Psoas muscle (tissue), 8 donors: ENCODE measurements at places on chromosomes 7 and 10. TPM values are rescaled to one million over a fixed set of nuclear protein-coding genes. Genes with fewer than 3 reads are reported as not detected.
A peak's percentile ranks its signal among the peaks of the same experiment; 100 is the strongest.

FBXW4 gene
- polyA plus RNA-seq = 39.3 TPM

DNA sequence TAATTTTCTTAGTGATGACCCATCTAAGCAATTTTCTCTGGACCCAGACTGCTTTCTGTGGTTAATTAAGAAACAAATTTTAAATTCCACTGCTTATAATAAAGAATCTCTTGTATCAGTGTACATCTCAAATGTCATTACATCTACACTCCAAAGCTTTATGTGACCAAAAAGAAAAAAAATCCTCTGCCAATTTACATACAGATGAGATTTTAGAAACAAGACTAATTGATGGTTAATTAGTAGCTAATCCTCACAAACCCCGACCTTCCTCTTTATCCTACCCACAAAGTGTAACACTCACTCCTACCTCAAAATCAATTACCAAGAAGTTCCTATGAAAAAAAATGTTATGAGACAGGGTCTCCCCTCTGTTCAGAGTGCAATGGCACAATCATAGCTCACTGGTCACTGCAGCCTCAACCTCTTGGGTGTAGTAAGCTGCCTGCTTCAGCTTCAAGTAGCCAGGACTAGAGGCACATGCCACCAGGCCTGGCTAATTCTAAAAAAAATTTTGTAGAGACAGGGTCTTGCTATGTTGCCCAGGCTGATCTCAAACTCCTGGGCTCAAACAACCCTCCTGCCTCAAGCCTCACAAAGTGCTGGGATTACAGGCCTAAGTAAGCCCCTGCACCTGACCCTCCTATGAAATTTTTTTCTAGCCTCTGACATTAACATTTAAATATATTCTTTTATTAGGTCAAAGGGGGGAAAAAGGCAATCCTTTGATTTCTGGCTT, 14.8 kb downstream of the KIF5B start:
- peaks cover 18% of the 10 kb centered on the region for H3K4me1 ChIP-seq
- peaks cover 58% of the 10 kb centered on the region for H3K36me3 ChIP-seq
- no peak overlapping the region for H3K27ac ChIP-seq
- no peak for DNase-seq

ADCYAP1R1 gene
- polyA plus RNA-seq = 0.69 TPM

DNA sequence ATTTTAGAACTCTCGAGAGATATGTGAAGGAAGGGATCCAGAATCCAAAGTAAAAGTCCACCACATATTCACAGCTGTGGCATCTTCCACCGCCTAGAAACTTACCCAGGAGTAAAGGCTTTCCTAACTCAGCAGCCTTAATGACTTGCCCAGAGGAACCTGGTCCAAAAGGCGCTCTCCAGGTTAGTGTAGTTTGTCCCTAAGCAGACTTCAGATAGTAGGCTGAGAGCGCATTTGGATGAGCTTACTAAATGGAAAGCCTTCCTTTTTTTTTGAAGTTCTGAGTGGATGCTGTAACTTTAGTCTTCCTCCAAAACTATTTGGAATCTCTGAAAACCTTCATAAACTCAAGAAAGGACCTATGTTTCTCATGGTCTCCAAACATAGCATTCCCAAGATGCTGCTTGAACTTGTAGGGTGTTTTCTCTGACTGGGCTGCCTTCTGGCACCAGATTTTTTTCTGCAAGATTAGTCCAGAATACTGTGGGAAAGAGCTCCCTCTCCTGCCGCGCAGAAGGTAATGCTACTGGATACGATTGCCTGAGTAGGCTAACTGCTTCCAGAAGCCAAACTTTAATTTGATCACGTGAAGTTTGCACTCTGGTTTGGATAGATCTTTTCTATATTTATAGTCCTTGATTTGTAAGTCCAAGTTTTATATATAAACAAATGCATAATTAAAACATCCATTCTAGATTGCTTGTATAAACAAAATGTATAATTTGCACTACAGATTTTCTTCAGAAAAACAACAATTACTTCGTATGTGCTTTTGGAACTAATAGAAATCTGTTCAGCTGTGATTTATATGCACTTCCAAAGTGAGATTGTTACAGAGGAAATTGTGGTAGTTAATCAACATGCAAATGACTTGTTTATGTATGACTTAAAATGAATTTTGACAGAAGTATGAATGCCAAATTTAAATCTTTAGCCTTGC, 19.6 kb upstream of the GPR37 start:
- H3K4me3 ChIP-seq = no peak overlapping the region
- no peaks in the 10 kb centered on the region for H3K4me1 ChIP-seq
- no peaks in the 10 kb centered on the region for H3K36me3 ChIP-seq
- DNase-seq = peak; percentile 53
- no peak overlapping the region for H3K27ac ChIP-seq

- H3K36me3 ChIP-seq = no peaks in the 10 kb centered on the region
- H3K27me3 ChIP-seq = no peaks in the 10 kb centered on the region
- no peak overlapping the region for H3K27ac ChIP-seq
- no peak overlapping the region for H3K4me3 ChIP-seq
- no peak for DNase-seq
Observed at GRCh38 chr7:80775482-80775881, 137.0 kb downstream of the CD36 start.

GRCh38 chr7:26091933-26092332, 60.1 kb upstream of the NFE2L3 start:
- no peaks in the 10 kb centered on the region for H3K36me3 ChIP-seq
- no peaks in the 10 kb centered on the region for H3K27me3 ChIP-seq
- H3K4me1 ChIP-seq = no peaks in the 10 kb centered on the region
- no peak overlapping the region for H3K27ac ChIP-seq
- no peak for DNase-seq

HOXA11 gene
- 0.90 TPM for polyA plus RNA-seq

- DNase-seq = no peak
- no peaks in the 10 kb centered on the region for H3K4me1 ChIP-seq
- H3K36me3 ChIP-seq = no peaks in the 10 kb centered on the region
- no peaks in the 10 kb centered on the region for H3K27me3 ChIP-seq
- H3K4me3 ChIP-seq = no peak overlapping the region
- H3K27ac ChIP-seq = no peak overlapping the region
Observed at GRCh38 chr10:99203310-99203709, 32.3 kb downstream of the HPSE2 start.

DNA sequence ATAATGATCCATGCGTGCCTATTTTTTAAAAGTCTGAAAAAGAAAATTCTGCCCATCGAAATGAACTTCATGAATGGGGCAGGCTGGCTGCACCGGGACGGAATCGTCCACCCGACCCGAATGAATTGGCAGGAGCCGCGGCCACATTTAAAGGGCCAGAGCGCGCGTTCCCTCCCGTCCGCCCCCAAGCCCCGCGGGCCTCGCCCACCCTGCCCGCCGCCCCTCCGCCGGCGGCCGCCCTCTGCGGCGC, 319 bp upstream of the GATA3 start:
- no peaks in the 10 kb centered on the region for H3K27me3 ChIP-seq
- peak overlapping the region; percentile 63 for H3K4me3 ChIP-seq
- H3K27ac ChIP-seq = peak overlapping the region; percentile 16
- H3K36me3 ChIP-seq = no peaks in the 10 kb centered on the region
- peaks cover 35% of the 10 kb centered on the region for H3K4me1 ChIP-seq

GRCh38 chr10:46266306-46266985, 20.4 kb upstream of the ANTXRL start:
- no peaks in the 10 kb centered on the region for H3K4me1 ChIP-seq
- no peak overlapping the region for H3K27ac ChIP-seq
- no peaks in the 10 kb centered on the region for H3K36me3 ChIP-seq
- DNase-seq = no peak

TLX1 gene
- polyA plus RNA-seq = not detected

DNA sequence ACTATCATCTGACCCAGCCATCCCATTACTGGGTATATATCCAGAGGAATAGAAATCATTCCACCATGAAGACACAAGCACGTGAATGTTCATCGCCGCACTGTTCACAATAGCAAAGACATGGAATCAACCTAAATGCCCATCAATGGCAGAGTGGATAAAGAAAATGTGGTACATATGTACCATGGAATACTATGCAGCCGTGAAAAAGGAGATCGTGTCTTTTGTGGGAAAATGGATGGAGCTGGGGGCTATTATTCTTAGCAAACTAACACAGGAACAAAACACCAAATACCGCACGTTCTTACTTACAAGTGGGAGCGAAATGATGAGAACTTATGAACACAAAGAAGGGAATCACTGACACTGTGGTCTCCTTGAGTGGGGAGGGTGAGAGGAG, 9.8 kb upstream of the KNDC1 start:
- H3K27ac ChIP-seq = no peak overlapping the region
- DNase-seq = no peak
- no peaks in the 10 kb centered on the region for H3K36me3 ChIP-seq
- no peaks in the 10 kb centered on the region for H3K27me3 ChIP-seq
- no peaks in the 10 kb centered on the region for H3K4me1 ChIP-seq

DNA sequence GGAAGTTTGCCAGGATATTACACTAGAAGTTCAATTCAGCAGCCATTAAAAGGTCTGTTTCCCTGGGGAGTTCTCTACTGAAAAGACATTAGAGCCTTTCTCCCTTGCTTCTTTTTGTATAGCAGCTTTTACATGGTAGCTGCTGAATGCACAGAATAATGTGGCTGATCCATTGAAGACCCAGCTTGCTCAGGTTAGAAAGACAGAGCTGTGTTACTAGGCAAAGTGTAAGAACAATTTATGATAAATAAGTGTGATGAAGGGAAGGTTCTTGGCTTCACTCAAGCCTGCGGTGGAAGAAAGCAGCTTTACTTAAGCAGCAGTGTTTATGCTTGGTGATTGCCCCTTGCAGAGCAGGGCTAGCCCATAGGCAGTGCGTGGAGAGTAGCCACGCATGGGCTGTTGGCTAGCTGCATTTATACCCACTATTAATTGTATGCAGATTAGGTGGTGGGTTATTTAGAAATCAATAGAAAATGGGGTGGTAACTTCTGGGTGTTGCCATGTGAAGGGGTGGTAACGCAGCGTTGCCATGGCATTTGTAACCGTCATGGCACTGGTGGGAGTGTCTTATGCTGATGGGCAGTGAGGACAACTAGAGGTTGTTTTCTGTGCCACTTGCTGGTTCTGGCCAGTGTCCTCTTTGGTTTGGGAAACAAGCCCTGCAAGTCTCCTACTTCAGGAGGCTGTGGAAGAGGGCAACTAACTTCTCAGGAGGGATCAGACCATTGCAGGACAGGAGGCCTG, 942.9 kb downstream of the NRG3 start:
- no peaks in the 10 kb centered on the region for H3K4me1 ChIP-seq
- no peaks in the 10 kb centered on the region for H3K36me3 ChIP-seq
